Mucosa of gallbladder (tissue), 1 donor: ENCODE measurements at places on chromosomes 6 and 20. TPM values are rescaled to one million over a fixed set of nuclear protein-coding genes. Genes with fewer than 3 reads are reported as not detected.

Gene PACRG
- 3.2 TPM for total RNA-seq

- peak; percentile 34 for DNase-seq
Observed at GRCh38 chr6:119355157-119355556, 5.6 kb upstream of the MAN1A1 start.

- no peak for DNase-seq
Observed at GRCh38 chr6:142867355-142867801, 77.6 kb downstream of the HIVEP2 start.

Gene ZNF391
- 1.9 TPM for total RNA-seq

GRCh38 chr6:45487645-45488044, 109.9 kb upstream of the SUPT3H start:
- no peak for DNase-seq

Gene LY6G5B
- 8.1 TPM for total RNA-seq

Gene SLC17A1
- 0.63 TPM for total RNA-seq

DNA sequence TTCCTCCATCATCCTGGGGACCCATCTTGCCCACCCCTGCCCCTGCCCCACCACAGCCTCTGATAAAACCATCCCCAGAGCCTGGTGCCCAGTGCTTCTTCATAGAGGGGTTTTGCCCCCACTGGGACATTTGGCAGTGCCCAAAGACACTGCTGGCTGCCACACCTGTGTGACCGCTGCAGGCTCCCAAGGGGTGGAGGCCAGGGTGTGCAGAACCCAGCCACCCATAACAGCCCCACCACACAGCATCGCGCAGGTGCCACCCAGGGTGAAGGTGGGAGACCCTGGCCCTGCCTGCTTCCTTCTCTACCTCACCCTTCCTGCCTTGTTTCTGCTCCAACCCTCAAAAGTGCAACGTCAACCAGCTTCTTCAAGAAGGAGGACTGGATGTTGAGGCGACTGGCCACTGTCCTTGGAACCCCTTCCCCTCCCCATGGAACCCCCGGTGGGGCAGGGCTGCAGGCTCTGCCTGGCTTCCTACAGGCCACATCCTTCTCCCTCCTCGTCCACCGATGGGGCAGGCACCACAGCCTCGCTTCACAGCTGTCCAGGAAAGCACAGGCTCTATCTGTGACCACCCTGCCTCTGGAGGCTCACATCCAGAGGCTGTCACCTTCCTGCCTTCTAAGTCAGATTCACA, 79.2 kb upstream of the MPC1 start:
- no peak for DNase-seq

DNA sequence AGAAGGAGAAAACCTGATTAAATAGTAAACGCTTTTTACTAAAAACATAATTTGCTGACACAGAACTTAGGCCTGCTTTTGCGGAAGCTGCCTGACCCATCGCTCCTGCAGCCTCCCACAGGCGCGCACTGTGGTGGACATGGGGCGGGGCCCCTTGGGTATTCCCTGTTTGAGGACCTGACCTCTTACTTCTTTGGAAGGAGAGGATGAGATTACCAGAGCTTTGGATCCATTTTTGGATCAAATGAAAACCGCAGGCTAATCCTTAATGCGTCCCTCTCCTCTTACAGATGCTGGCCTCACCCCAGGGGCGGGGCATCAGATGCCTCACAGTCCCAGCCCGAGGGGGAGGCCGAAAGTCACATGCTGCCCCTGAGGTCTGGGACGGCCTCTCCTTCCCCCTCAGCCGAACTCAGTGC, 151.0 kb downstream of the SCML4 start:
- DNase-seq = no peak

- peak; percentile 19 for DNase-seq
Observed at GRCh38 chr6:125363039-125363823, 61.5 kb upstream of the HDDC2 start.

Gene BANF2
- total RNA-seq = not detected

DNA sequence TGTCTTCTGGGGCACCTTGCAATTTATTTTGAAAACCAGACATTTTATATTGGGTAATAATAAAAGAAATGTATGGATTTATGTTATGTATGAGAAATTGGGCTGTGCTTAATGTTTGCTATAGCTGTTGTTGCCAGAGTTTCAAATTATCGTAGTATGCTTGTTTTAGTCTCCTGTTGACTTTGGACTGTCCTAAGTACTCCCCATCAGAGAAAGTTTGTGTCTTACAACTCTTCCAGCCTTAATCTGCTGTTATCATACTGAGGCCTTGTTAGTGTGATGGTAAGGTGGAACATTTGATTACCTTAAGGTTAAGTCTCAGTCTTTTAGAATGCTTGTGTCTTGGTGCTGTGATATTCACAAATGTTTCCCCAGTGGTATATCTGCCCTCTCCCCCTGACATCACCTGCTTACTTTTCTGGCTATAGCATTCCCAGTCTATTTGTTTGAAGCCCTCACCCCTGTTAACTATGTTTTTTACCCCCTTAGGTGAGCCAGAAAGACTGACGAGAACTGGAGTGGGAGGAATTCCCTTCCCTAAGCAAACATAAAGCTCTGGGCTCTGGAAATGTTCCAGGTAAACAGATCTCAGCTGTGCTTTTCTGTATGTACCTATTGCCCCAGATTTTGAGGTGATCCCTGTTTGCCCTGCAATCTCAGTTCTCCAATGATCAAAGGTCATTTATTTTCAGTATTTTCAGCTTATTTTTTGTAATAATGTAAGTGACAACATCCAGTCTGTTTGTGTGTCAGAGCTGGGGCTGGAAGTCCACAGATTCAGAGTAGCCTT, 581.1 kb upstream of the CITED2 start:
- no peak for DNase-seq

DNA sequence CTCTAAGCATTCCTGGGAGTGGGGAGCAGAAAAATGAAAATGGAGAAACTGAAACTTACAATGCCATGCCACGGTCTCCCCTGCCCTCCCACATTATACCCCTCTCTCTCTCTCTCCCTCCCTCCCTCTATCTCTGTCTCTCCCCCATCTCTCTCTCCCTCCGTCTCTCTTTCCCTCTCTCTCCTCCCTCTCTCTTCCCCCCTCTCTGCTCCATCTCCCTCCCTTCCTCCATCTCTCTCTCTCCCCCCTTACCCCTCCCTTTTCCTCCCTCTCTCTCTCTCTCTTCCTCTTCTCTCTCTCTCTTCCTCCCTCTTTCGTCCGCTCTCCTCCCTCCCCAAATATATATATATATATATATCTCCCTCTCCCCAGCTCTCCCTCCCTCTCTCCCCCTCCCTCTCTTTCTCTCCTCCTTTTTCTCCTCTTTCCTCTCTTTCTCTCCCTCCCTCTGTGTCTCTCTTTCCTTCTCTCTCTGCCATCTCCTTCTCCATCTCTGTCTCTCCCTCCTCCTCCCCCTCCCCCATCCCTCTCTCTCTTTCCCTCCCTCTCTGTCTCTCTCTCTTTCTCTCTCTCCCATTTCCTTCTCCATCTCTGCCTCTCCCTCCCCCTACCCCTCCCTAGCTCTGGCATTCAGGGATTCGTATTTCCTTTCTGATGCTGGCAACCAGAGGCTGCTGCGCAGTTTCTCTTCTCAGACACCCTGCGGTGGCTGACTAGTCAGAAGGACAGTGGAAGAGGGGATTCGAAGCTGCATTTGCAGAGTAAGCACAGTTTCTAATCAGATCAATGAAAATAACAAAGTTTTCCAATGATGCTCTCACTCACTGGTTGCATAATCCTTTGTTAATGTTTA, 13.9 kb upstream of the VAPB start:
- DNase-seq = no peak

- no peak for DNase-seq
Observed at GRCh38 chr20:40525351-40525750, 163.7 kb downstream of the MAFB start.

- no peak for DNase-seq
Observed at GRCh38 chr20:53742685-53743081, 149.0 kb upstream of the ZNF217 start.

GRCh38 chr6:75437421-75437891, 56.1 kb downstream of the FILIP1 start:
- peak; percentile 14 for DNase-seq

DNA sequence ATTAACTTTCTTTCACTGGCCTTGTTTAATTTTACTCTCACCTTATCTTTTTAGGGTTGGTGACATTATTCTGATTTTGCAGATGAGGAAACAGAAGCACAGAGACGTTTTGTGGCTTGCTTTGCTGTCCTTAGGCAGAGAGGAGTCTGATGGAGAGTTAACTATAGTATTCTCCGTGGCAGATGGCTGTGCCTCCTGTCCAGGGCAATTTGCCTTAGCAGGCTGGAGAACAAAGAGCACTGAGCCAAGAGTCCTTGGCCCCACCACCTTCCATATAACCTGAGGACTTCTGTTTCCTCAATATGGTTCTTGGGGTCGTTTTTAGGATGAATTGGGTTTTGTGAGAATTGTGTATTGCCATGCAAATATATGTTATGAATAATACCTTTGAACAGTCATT, 71.4 kb upstream of the BACH2 start:
- DNase-seq = no peak

Gene SLC22A3
- total RNA-seq = 36.0 TPM

GRCh38 chr20:18224968-18225568, 63.3 kb upstream of the ZNF133 start:
- peak; percentile 55 for DNase-seq

GRCh38 chr20:10129749-10130148, 88.9 kb upstream of the SNAP25 start:
- no peak for DNase-seq

DNA sequence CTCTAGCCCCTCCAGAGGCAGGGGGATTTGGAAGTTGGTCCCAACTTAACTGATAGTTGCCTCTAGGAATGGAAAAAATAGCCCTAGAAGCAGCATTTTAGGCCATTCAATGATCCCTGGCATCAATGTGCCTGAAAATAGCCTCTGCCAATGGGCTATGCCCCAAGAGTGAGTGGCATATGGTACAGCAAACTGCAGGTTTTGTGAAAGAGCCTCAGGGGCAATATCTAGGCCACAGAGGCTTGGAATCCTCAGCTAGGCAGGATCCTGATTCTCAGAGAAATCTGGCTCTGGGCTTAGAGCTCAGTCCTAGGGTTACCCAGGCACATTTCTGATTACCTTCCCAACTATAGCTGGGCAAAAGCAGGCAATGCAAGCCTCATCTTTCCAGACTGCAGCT, 104.4 kb upstream of the MOCS1 start:
- DNase-seq = no peak

- DNase-seq = peak; percentile 86
Observed at GRCh38 chr6:6851059-6851948, 256.5 kb upstream of the RREB1 start.

Gene CNR1
- total RNA-seq = 3.7 TPM

GRCh38 chr20:32079655-32080109, 27.6 kb downstream of the HCK start:
- no peak for DNase-seq

DNA sequence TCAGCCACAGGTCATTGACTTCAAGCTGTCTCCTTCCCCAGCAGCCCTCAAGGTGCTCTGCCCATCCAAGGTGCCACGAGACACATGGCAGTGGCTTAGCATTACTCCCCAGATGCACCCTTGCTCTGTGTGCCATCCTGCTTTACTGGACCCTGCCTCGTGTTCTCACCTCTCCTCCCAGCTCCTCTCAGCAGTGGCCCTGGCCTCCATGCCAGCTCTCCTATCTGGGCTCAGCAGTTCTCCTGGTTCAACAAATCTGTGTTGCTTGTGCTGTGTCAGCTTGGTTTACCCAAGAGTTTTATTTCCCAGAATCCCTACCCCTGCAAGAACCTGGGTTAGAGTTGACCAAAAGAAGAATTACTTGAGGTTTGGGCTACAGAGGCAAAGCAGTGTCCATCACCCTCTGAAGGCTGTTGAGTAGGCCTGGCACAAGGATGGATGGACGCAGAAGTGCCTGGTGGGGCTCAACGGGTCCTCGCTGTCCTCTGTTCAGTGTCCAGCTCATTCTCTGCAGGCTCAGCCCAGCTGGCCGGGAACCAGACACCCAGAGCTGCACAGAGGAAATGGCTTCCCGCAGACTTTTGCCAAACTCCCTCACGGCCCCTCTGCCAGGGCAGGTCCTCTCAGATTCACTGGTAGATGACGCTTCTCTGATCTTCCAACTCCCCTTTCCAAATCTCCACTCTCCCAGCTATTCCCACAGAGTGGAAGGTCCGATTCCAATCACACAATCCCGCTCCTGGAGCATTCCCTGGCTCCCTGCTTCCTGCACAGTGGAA, 82.6 kb downstream of the FOXA2 start:
- no peak for DNase-seq

DNA sequence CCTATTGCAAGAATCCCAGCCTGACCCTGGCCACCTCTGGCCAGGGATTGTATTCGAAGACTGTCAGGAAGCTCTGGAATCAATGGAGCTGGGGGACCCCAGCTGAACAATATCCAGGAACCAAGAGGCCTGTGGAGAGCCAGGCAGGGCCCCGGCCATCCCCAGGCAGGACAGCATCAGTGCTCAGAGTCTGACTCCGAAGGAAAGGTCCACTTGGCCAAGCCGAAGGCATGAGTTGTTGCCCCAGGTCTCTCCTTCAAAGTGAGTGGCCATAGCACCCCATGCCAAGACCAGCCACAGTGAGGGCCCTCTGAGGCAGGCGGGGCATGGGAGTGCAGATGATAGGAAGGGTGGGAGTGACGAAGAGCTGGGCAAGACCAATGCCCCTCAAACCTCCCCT, 193.1 kb downstream of the CDH4 start:
- DNase-seq = no peak
